ENCODE measurements at places on chromosomes 11 and 22. TPM values are rescaled to one million over a fixed set of nuclear protein-coding genes. Genes with fewer than 3 reads are reported as not detected.

SEPTIN3 gene
- total RNA-seq: 1.2 TPM

OR6M1 gene
- not detected for total RNA-seq

INPP5J gene
- 0.42 TPM for total RNA-seq

DDIAS gene
- 16.3 TPM for total RNA-seq

NAV2 gene
- 36.8 TPM for total RNA-seq

ASCL2 gene
- total RNA-seq: not detected

TRIM21 gene
- 23.7 TPM for total RNA-seq

SCGB1A1 gene
- total RNA-seq: 0.32 TPM

HIPK3 gene
- total RNA-seq: 24.5 TPM

GAB2 gene
- 4.7 TPM for total RNA-seq

OR4X2 gene
- not detected for total RNA-seq

All from A549 treated with dexamethasone at 1 μM for 4 hours (cell line).